Hindlimb muscle (tissue), 1 donor: ENCODE measurements at places on chromosomes 6 and 20.
A peak's percentile ranks its signal among the peaks of the same experiment; 100 is the strongest.

- no peak for DNase-seq
These were observed 28.2 kb upstream of the ELMO2 start for GRCh38 chr20:46434597-46434996.

GRCh38 chr20:58898629-58899408, 46.3 kb downstream of the GNAS start:
- no peak for DNase-seq

DNA sequence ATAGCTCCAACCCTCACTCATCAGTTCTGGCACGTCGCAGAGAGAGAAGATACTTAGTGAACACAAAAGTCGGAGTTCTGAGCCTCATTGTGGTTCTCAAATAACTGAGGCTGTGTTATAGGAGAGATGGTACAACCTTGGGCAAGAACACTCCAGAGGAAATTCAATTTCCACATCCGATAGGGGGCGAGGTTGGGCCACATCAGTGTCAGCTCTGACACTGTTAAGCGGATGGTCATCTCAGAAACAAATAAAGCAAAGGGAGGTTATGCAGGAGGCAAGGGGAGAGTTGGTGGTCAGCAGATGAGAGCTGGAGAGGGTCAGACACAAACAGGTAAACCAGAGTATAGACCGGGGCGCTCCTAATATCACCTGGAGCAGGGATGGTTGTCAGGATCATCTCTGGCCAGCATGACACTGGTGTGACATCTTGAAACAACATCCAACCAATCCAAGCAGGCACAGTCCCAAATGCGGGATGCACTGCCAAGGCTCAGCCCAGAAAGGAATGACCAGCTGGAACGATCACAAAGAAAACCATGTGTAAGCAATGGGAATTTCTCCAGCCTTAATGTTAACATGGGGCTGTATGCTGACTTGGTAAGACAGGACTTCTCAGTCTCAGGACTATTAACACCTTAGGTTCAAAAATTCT, 331.8 kb downstream of the HACE1 start:
- peak; percentile 15 for DNase-seq

DNA sequence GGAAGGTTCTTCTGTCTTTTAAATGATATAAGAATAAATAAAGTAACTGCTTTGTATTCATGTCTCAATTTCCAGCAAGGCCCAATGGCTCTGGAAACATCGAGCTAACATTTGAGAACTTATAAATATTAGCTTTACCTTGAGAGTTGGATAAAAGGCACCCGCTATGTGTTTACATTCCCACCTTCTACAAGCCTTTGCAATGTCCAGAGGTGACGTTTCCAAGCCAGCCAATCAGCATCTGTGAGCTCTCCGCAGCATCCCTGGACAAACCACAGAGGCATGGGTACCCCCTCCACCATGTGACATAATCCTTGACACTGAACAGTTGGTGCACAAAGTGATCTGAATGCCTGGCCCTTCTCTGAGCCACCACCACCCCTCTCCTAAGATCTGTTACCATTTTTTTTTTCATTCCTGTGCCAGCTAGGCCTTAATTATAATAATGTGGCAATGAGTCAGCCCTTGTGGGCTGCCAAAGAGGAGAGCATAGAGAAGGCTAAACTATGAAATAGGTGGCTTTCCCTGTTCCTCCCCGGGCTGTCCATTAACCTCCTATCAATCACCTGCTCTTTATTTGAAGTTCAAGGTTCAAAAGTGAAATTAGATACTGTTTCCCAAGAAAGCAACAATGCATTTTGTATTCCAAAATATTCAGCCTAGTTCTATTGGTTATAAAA, 4.1 kb downstream of the CBLN4 start:
- DNase-seq: no peak

DNA sequence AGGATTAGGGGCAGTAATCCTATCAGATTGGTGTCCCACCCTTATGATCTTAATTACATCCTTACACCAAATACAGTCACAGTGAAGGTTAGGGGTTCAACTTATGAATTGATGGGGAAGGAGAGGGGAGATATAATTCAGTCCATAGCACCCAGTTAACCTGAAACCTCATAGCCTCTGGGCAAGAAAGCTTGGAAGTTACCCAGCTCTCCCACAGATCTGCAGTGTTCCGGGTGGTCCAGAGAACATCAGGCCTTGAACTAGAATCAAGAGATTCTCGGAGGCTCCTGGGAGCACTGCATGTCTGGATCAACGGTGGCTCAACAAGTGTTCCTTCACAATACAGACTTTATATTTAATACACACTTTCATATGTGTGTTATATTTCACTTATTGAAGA, 392.6 kb upstream of the MARCKS start:
- DNase-seq: no peak

GRCh38 chr20:7841971-7842310, 98.3 kb downstream of the HAO1 start:
- DNase-seq: peak; percentile 73

GRCh38 chr6:46832816-46833215, 39.6 kb downstream of the MEP1A start:
- DNase-seq: no peak

- no peak for DNase-seq
These were observed 330.8 kb downstream of the BCKDHB start for GRCh38 chr6:80437221-80437620.

GRCh38 chr6:168367285-168367751, 47.7 kb upstream of the DACT2 start:
- DNase-seq: peak; percentile 48

DNA sequence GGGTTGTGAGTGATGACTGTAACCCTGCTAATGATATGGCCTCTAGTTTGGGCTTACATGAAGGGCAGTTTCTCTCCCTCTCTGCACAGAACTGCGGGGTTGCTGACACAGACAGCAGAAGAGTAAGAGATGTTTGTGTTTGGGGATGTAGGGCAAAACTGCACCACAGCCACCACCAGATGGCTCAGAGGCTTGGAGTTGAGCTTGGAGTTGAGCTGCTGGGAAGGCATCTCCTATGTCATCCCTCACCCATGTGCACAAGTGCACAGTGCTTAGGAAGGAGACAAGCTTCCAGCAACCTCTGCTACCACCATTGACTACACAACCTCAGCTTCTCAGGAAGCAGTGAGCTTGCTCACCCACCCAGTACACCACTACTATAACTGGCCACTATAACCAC, 303.9 kb upstream of the DEFB112 start:
- no peak for DNase-seq
